T-helper 17 cell (primary cell): ENCODE measurements at places on chromosomes 5 and 9. TPM values are rescaled to one million over a fixed set of nuclear protein-coding genes. Genes with fewer than 3 reads are reported as not detected.

DNA sequence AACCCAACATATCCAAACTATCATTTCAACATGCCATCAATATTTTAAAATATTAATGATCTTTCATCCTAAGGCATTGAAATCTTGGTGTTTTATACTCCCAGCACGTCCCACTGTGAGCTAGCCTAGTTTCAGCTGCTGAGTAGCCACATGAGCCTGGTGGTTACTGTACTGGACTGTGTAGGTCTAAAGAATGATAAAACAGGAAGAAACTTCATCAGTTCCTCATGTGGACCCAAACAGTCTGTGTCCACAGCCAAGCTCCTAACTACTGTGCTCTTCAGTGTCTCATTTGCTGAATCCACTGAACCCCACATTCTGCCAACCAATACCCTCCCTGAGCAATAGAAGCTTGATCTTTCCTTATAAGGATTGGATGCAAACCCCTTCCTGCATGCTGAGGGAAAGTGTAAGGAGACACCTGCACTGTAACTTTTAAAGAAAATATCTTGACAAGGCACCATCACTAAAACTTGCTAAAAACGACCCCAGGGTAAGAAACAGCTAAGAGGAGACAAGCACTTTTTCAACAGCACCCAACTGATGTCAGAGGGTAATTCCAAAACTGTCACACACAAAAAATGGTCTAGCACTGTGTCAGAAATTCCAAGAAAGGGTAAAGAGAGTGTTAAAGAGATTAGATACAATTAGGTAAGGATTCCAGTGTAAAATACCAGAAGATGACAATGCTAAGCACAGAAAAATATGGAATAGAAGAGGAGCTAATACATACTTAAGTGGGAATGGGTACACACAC is 126.9 kb downstream of the SPOCK1 start:
- peaks cover 8% of the 10 kb centered on the region for H3K27me3 ChIP-seq
- H3K4me3 ChIP-seq = no peak overlapping the region
- no peak for DNase-seq
- no peaks in the 10 kb centered on the region for H3K36me3 ChIP-seq
- H3K27ac ChIP-seq = no peak overlapping the region

DNA sequence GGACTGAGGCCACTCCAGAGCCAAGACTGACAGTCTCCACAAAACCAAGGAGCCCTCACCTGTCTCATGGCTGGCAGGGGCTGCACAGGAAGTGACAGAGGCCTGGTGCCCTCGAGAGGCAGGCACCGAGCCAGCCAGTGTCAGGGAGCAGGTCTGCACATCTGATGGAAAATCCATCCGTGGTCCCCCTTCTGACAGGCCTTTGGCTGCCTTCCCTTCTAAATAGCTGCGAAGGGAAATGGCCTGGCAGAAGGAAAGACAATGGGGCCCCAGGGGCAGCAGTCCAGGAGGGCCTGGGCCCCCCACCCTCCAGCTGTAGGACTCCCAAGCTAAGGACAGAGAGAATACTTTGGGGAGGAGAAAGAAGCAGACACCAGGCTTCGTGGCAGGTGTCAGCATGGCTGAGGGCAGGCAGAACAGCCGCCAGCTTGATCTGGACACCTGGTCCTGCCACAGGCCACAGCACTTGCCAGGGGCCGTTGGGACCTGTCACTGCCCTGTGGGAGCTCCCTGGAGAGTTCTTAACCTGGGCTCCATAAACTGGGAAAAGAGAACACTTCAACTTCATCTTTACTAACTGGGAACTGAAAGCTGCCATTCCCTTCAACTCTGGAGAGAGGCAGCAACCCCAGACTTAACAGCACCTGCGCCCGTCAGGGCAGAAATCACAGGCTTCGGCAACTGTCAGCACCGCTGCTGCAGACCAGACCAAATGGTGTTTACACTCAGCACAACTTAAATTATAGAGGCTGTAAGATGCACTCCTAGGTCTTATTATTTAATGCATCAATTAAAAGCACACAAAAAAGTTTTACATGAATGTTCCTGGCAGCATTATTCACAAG is 22.0 kb downstream of the ADAMTS2 start:
- H3K27me3 ChIP-seq = peaks cover 48% of the 10 kb centered on the region
- H3K27ac ChIP-seq = no peak overlapping the region
- H3K36me3 ChIP-seq = no peaks in the 10 kb centered on the region
- no peak for DNase-seq
- H3K4me1 ChIP-seq = no peaks in the 10 kb centered on the region

GRCh38 chr9:101487443-101487840 is 46.2 kb upstream of the RNF20 start:
- DNase-seq = no peak
- H3K4me3 ChIP-seq = no peak overlapping the region
- no peak overlapping the region for H3K27ac ChIP-seq
- peaks cover 61% of the 10 kb centered on the region for H3K27me3 ChIP-seq

Gene OR1Q1
- 0.40 TPM for total RNA-seq

- H3K4me3 ChIP-seq = peak overlapping the region; percentile 100
- DNase-seq = peak; percentile 40
- H3K27ac ChIP-seq = peak overlapping the region; percentile 98
- H3K27me3 ChIP-seq = no peaks in the 10 kb centered on the region
- H3K4me1 ChIP-seq = peaks cover 25% of the 10 kb centered on the region
These were observed 592 bp downstream of the UBAP2 start for GRCh38 chr9:34047864-34048726.

- H3K27ac ChIP-seq = no peak overlapping the region
- H3K4me3 ChIP-seq = no peak overlapping the region
- peaks cover 6% of the 10 kb centered on the region for H3K27me3 ChIP-seq
- peaks cover 4% of the 10 kb centered on the region for H3K36me3 ChIP-seq
- peaks cover 3% of the 10 kb centered on the region for H3K4me1 ChIP-seq
- DNase-seq = no peak
These were observed 151.5 kb upstream of the NR3C1 start for GRCh38 chr5:143554918-143555477.

DNA sequence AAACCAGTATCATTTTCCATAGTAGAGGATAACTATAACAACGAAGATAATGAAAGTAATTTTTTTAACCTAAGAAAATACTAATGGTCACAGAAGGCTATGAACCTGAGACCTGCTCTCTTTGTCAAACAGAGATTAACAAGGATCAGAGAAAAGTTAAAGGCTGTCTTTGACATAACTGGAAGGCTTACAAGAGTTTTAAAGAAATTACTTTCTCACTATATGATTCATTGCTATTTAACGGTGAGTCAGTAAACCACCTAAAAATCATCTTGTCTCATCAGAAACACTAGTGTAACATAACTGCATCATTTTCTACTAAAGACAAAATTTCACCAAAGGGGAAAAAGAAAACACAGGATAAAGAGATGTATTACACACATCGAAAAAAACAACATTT is 19.3 kb downstream of the MLANA start:
- peaks cover 5% of the 10 kb centered on the region for H3K4me1 ChIP-seq
- no peak overlapping the region for H3K27ac ChIP-seq
- H3K36me3 ChIP-seq = peaks cover 2% of the 10 kb centered on the region
- DNase-seq = no peak
- H3K4me3 ChIP-seq = no peak overlapping the region

DNA sequence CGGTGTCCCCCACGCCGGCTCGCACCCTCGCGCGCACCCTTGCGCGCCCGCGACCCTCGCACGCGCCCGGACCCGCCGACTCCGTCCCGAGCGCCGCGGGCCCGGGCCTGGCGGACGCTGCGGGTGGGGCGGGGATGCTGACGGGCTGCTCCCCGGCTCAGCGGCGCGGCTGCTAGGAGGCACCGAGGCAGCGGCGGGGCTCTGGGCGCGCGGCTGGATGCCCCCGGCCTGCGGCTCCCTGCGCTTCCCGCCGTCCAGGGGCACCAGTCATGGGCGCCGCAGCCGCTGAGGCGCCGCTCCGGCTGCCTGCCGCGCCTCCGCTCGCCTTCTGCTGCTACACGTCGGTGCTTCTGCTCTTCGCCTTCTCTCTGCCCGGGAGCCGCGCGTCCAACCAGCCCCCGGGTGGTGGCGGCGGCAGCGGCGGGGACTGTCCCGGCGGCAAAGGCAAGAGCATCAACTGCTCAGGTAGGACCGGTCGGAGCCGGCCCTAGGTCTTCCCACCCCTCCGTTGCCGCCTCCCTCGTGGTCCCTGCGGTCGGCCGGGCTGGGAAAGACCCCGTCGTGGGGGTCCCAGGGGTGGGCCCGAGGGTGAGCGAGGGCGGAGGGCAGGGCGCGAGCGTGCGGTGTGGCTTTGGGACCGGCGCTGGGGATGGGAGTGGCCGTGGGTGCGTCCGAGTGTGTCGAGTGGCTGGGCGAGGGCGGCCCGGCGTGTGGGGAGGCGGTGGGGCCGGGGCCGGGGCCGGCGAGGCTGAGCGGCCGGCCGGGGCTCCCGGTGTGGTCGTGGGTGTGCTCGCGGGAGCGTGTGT is 530 bp downstream of the TMEFF1 start:
- H3K4me1 ChIP-seq = peaks cover 6% of the 10 kb centered on the region
- peak overlapping the region; percentile 84 for H3K4me3 ChIP-seq
- H3K27me3 ChIP-seq = peaks cover 41% of the 10 kb centered on the region
- H3K36me3 ChIP-seq = peaks cover 6% of the 10 kb centered on the region

DNA sequence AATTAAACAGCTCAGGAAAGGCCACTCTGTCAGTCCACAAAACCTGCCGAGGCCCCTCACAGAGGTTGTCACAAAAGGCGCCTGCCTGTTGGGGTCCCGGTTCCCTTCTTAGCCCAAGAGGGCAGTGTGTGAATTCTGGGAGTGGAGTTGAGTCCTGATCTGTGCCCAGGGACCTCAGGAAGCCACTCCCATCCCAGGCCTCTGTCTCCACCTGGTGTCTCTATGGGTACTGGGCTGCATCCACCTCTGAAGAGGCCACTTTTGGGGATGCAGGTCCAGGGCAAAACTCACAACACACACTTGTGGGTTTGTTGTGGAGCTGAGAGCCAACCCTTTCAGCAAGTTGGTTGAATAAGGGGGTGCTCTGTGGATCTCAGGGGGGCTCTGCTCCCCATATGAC is 74.3 kb upstream of the STXBP1 start:
- H3K4me3 ChIP-seq = no peak overlapping the region
- no peak for DNase-seq
- peak overlapping the region; percentile 24 for H3K27ac ChIP-seq
- peaks cover 6% of the 10 kb centered on the region for H3K4me1 ChIP-seq
- no peaks in the 10 kb centered on the region for H3K36me3 ChIP-seq

Gene TMEM215
- not detected for total RNA-seq

GRCh38 chr5:10832987-10833386 is 72.0 kb upstream of the DAP start:
- DNase-seq = no peak
- H3K36me3 ChIP-seq = no peaks in the 10 kb centered on the region
- peaks cover 30% of the 10 kb centered on the region for H3K27me3 ChIP-seq
- H3K27ac ChIP-seq = no peak overlapping the region
- no peak overlapping the region for H3K4me3 ChIP-seq
- no peaks in the 10 kb centered on the region for H3K4me1 ChIP-seq

DNA sequence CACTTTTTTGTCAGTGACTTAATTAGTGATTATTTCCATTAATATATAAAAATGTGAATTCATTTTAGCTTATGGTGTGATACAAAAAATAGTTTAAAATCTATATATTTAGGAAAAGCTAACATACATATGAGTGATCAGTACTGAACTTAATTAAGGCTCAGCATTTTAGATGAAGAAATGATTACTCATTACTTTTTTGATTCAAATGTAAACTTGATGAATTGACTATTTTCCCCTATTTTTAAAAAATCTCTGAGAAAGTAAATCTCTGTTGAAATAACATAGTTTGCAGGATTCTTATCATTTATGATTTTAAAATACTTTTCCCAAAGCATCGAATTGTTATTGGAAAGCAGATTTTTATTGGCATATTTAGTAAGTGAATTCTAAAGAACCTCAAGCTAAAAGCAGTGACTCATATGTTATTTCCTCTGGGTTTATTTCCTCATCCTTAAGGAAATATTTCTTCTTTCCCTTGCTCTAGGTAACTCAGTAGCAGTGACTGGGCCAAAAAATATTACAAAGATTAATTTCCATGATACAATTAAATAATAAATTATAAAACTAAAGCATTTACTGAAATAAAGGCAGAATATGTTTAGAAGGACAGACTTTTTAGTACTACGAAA is 290.6 kb downstream of the FER start:
- no peaks in the 10 kb centered on the region for H3K4me1 ChIP-seq
- H3K36me3 ChIP-seq = no peaks in the 10 kb centered on the region
- no peak overlapping the region for H3K4me3 ChIP-seq
- H3K27ac ChIP-seq = no peak overlapping the region
- no peak for DNase-seq

DNA sequence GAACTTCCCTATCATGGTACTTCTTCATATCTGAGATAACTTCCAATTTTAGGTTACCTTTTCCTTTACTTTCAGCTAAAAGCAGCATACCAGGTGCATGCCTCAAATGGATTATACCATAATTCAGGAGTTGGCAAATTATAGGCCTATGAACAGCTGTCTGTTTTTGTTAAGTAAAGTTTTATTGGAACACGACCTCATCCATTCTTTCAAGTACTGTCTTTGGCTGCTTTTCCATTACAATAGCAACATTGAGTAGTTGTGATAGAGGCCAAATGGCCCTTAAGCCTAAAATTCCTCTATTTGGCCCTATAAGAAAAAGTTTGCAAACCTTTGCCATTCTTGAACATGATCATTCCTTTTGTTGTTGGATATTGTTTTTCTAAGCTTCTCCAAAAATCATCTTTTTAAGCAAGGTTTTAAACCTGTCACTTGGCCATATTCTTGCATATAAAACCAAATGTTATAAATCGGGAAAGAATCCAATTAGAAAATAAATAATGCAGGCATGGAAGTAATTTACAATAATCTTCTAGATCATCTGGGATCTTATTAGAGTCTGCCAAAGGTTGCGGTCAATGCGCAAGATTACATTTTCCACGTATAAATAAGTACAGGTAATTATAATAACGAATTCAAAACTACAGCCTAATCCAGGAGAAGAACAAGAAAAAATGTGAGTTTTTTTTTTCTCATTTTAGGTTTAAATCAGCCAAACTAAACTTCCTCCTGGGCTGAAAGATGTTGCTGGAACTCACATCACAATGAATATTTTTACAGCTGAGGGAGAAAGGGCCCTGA is 226.5 kb upstream of the ANKRD55 start:
- no peak for DNase-seq
- H3K4me1 ChIP-seq = peaks cover 8% of the 10 kb centered on the region
- no peaks in the 10 kb centered on the region for H3K27me3 ChIP-seq
- H3K36me3 ChIP-seq = peaks cover 6% of the 10 kb centered on the region
- no peak overlapping the region for H3K4me3 ChIP-seq
- no peak overlapping the region for H3K27ac ChIP-seq

- no peak overlapping the region for H3K27ac ChIP-seq
- no peak for DNase-seq
- peaks cover 26% of the 10 kb centered on the region for H3K27me3 ChIP-seq
These were observed 45.1 kb downstream of the TGFBI start for GRCh38 chr5:136073714-136074529.

Gene TAF1L
- total RNA-seq = 0.05 TPM

Gene CCL19
- not detected for total RNA-seq

Gene PCA3
- total RNA-seq = not detected

DNA sequence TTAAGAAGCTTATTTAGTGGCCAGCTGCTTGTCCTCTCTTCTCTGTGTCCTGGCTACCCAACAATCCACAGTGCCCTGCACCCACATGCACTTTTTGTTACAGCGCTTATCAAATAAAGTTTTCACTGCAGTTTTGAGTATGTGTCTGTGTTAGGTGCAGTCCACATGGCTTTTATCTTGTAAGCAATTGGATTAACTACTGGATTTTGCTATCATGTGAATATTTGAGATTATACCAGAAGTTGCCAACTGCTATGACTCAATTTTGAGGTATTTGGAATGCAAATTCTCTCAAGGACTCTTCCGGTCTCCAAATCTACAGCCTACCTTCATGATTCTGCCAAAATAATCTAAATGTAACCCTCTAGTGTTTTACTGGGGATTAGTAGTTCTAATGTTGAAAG is 690.2 kb downstream of the NR2F1-AS1 start:
- H3K4me1 ChIP-seq = no peaks in the 10 kb centered on the region
- no peak overlapping the region for H3K4me3 ChIP-seq
- no peaks in the 10 kb centered on the region for H3K27me3 ChIP-seq
- no peaks in the 10 kb centered on the region for H3K36me3 ChIP-seq
- H3K27ac ChIP-seq = no peak overlapping the region

Gene TYRP1
- not detected for total RNA-seq

Gene TRAF1
- 118 TPM for total RNA-seq
